Gastroesophageal sphincter (tissue), 4 donors: ENCODE measurements at places on chromosomes 1 and 21.
A peak's percentile ranks its signal among the peaks of the same experiment; 100 is the strongest.

- ATAC-seq, result no peak
These were observed 71.3 kb upstream of the IVNS1ABP start for GRCh38 chr1:185388346-185388745.

- no peak for ATAC-seq
These were observed 3.0 kb upstream of the KCND3 start for GRCh38 chr1:111992476-111992875.

- ATAC-seq, result peak; percentile 23
These were observed 35.5 kb downstream of the CAPN2 start for GRCh38 chr1:223747838-223748335.

- ATAC-seq, result no peak
These were observed 19.5 kb downstream of the KCNJ6 start for GRCh38 chr21:37896788-37897187.

DNA sequence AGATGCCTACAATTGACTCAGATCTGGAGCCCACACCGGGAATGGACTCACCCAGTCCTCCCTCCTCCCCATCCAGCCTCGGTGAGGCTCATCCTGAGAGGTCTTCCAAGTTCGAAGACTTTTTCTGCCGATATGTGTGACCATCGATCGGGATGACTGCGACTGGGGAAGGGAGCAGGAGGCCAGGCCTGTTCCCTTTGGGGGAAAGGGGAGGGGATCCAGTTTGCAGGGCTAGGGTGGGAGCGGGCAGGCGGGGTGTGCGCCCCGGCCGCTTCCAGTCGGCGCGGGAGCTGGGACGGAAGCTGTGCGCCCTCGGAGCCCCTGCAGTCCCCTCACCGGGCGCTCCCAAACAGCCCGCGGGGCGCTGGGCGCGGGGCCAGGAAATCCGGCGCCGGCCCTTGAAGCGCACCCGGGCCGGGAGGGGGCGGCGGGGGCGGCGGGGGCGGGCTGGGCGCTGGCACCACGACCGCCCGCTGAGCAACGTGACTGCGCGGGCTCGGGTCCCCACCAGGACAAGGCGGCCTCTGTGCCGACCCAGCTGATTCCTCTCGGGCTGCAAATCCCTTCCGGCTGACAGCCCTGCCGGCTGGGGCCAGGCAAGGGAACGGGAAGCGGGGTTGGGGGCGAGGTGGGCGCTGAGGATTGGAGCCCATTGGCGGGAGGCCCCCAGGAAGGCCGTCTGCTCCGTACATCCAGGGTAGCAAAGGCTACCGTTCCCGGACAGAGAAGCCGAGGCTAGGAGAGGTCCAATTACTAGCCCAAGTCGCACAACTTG is 103.9 kb downstream of the EBNA1BP2 start:
- ATAC-seq, result peak; percentile 41

- ATAC-seq, result no peak
These were observed 65.1 kb downstream of the ALG14 start for GRCh38 chr1:95007687-95008086.

GRCh38 chr1:200304171-200304570 is 105.7 kb downstream of the ZNF281 start:
- ATAC-seq, result no peak

DNA sequence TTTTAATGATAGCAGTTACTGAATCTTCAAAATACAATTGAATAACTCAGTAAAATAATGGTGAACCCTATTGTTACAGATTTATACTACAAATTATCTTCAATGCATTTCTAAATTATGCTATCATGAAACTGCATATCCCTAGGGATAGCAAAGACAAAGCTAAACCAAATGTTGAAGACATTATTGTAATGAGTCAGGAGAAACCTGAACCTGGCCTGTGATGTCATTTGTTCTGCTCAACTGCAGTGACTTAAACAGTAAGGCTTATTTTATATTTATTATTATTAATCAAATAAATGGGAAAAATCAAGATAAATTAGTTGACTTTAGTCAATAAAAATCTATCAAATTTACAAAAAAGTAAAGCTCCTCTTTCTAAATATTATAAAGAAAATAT is 100.3 kb downstream of the UCHL5 start:
- ATAC-seq, result no peak

- no peak for ATAC-seq
These were observed 496.1 kb downstream of the LRRIQ3 start for GRCh38 chr1:73701826-73702225.
